ENCODE measurements at places on chromosomes 5 and 9.

DNA sequence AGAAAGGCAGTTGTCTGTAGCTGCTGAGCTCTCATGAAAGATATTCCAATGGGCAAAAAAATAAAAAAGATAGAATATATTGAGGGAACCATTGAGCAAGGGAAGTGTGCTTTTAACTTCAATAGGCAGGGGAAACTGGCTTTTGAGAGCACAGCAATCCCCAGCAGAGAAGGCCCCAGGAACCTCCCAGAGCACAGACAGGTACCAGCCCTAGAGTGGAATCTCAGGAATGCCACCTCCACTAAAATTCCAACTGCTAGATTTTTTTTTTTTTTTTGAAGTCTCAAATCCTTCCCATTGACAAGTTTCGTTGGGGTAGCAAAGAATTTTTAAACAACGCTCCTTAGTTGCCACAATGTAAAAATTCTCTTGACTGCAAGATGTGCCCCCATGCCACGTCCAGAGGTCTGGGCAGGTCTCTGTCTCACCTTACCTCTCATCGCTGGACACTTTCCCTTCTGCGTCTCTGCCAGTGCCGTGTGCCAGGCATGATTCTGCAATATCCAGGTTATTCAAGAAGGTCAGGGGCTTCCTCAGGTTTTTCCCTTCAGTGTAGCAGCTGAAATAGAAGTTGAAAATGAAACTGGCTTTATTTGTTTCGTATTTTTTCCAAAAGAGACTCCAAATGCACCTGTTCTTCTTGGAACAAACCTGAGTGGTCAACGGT is 64.2 kb upstream of the IRX1 start:
- DNase-seq: no peak

DNA sequence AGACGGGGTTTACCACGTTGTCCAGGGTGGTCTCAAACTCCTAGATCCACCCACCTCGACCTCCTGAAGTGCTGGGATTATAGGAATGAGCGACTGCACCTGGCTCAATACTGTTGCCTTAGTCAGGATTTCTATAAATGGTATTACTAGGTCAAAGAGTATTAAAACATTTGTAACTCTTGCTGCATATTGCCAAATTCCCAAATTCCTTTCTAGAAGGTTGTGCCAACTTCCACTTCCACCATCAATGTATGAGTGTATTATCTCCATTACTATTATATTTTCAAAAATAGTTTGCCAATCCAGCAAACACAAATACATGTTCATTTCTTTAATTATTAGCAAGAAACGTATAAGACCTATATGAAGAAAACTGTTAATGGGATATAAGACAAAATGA is 10.6 kb downstream of the PTGR1 start:
- DNase-seq: no peak

GRCh38 chr9:13750639-13751038 is 471.1 kb upstream of the MPDZ start:
- DNase-seq: no peak

- peak; percentile 27 for DNase-seq
Measured at GRCh38 chr9:75855509-75855908, 35.0 kb upstream of the PCSK5 start.

GRCh38 chr5:37816331-37816730 is 23.5 kb downstream of the GDNF start:
- DNase-seq: no peak

DNA sequence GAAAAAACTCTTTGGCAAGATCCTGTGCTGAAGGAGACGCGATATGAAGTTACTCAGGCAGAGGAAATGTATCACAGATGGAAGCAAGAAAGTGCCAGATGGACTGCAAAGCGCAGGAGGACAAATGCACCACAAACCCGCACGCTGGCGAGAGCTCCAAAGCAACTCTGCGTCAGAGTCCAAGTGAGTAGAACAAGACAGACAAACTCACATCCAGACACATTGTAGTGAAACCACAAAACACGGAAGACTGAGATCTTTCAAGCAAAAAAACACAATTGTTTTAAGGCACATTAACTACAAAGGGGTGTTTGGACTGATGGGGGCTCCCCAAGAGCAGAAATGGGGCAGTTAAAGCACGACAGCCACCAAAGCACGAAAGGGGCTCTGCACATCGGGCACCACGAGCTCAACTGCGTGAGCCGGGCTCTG is 39.2 kb upstream of the NKD2 start:
- no peak for DNase-seq

DNA sequence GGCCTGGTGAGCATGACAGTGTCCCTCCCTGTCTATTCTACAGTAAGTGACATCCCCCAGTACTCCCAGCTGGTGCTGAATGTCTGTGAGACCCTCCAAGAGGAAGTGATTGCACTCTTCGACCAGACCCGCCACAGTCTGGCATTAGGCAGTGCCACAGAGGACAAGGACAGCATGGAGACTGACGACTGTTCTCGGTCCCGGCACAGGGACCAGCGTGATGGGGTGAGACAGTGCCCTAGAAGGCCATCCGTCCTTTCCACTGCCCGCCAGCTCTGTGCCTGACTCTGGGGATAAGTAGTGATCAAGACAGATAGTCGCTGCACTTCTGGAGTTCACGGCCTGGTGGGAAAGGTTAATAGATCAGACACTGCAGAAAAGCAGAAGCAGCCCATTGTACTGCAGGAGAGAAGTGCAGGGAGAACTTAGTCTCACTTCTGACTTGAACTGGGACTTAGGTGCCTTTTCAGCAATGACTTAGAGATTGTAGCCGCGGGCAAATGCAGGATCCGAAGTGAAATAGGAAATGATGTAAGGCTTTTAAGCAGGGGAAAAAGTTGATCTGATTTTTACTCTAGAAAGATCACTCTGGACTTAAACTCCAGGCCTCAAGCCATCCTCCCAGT is 28.4 kb downstream of the SH3GLB2 start:
- DNase-seq: no peak

DNA sequence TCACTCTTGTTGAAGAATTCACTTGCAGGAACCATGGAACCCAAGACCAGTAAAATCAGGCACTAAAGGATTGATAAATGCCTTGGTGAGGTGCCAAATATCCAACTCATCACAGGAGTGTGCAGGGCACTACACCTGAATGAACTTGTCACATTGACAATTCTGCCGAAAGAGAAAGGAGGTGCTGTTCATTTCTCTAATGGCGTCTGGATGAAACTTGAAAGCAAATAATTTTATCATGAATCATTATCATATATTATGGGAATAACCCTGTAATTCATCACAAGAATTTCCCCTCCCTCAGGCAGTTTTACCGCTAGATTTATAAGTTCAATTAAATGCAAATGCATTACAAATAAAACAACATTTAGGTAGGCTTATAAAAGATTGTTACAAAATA is 360.0 kb downstream of the GLIS3 start:
- DNase-seq: no peak

GRCh38 chr5:73327908-73328455 is 120.6 kb downstream of the FOXD1 start:
- no peak for DNase-seq

GRCh38 chr5:145848854-145849253 is 13.7 kb upstream of the PRELID2 start:
- DNase-seq: no peak

GRCh38 chr9:91186632-91187108 is 175.0 kb downstream of the AUH start:
- no peak for DNase-seq

DNA sequence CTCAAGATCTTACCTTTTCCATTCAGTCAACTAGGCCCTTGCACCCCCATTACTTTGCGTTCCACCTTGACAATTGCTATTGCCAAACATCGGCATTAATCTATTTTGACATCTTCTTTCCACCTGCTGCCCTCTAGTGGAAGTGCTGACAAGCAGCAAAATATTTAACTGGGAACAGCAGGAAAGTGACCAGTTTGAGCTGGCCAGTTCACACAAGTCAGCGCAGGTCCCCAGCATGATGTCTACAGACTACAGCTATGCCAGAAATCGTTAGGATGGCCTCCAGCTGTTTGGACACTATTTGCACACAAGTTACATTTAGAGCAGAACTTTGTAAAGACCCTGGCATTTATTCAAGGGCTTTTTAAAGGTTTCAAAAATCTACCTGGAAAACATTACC is 160.1 kb downstream of the GHR start:
- DNase-seq: peak; percentile 58

- DNase-seq: no peak
Measured at GRCh38 chr9:115039516-115040120, 78.3 kb downstream of the TNC start.

- DNase-seq: peak; percentile 4
Measured at GRCh38 chr9:13971966-13972655, 341.8 kb downstream of the NFIB start.

DNA sequence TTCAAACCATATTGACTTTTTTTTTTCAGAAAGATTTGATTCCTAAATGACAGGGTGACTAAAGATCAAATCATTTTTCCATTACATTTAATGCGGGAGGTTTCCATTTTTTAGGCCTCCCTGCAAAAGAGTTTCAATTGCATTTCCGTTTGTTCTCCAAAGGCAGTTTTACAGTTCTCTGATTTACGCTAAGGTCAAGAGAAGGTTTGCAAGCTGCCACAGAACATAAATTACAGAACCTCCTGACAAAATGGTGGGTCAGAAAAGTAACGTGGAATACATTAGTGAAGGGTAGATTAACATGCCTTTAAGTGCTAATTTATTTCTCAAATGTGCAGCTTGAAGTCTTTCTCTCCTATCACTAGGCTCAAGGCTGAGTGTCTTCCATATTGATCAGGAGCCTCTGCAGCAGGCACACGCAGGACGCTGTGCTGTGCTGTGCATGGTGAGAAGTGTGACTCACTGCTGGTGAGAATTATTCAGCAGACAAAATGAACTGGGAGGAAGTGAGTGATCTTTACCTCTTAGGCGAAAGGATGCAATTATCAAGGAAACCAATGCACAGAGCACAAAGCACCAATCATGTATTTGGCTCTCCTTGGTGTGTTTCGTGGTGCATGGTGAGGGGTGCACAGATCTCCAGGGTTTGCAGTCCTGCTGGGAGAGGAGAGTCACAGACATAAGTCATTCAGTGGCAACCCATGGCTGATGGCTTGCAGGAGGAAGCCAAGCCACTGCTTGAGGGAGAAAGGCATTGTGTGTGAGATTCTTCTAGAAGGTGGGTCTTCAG is 136.3 kb downstream of the TENT4A start:
- no peak for DNase-seq

GRCh38 chr9:38443597-38443996 is 19.3 kb upstream of the IGFBPL1 start:
- no peak for DNase-seq

DNA sequence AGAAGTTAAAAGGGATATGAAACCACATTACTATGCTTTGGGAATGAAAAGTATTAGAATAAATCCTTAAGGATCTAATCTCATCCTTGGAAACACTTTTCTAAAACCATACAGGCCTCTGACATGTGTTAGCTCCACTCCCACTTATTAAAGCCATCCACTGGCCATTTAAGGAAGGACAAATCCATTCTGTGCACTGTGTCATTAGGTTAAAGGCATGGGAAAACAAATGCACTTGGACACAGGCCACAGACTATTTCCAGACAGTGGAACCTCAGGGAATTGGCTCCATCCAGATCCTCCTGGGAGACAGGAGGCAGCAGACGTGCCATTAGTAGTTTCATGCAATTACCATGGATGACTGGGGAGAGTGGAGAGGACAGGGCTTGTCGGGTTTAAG is 454.9 kb downstream of the ENC1 start:
- no peak for DNase-seq

GRCh38 chr9:32524892-32525708 is 896 bp downstream of the RIGI start:
- no peak for DNase-seq

- DNase-seq: no peak
Measured at GRCh38 chr5:142644127-142644526, 41.8 kb downstream of the FGF1 start.

All from midbrain (tissue), 1 donor.